ENCODE measurements at places on chromosomes 6 and 20. TPM values are rescaled to one million over a fixed set of nuclear protein-coding genes. Genes with fewer than 3 reads are reported as not detected.

Gene GRM1
- total RNA-seq, result not detected

Gene C20orf202
- not detected for total RNA-seq

Gene CEP43
- total RNA-seq, result 8.5 TPM

Gene SEMG1
- not detected for total RNA-seq

Gene MACROD2
- total RNA-seq, result 4.2 TPM

Gene ENPP1
- 40.5 TPM for total RNA-seq

Gene MEI4
- total RNA-seq, result not detected

Gene LPIN3
- total RNA-seq, result 28.7 TPM

Gene MOG
- total RNA-seq, result not detected

Gene C6orf15
- total RNA-seq, result not detected

Gene GPX5
- total RNA-seq, result not detected

DNA sequence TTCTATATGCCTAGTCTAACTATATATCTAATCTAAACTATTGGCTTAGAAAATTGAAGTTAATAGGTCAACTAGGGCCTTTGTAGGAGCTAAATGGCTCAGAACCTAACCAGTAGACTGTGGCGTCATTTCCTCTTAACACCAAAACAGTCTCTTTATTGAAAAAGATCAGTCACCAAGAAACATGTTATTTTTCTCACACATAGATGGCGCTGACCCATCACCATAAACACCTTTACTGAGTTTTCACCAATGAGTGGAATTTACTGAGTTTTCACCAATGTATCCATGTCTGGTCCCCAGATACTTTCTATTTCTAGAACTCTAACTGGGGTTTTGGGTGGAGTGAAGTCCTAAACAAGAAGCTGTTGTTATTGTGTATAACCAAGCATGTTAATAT, 636.0 kb downstream of the BCKDHB start:
- no peak for DNase-seq
- no peak overlapping the region for H3K4me3 ChIP-seq
- no peak overlapping the region for H3K27ac ChIP-seq
- no peaks in the 10 kb centered on the region for H3K4me1 ChIP-seq
- no peaks in the 10 kb centered on the region for H3K36me3 ChIP-seq
- H3K27me3 ChIP-seq, result no peaks in the 10 kb centered on the region

DNA sequence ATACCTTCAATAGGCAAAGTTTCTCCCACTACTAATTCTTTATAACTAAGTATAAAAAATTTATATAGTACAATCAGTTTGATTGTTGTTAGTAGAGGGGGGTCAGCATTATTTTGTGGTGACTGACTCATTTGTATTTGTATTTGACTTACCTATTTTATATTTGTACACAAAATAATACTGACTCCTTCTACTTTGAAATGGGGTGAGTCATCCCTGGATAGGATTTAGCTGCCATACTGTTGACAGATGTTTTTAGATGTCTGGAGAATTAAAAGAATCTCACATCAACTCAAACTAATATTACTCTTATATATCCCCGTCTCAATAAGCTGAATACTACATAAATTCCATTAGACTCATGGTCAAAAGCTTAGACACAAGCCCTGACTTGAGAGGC, 114.9 kb downstream of the FRK start:
- no peaks in the 10 kb centered on the region for H3K4me1 ChIP-seq
- no peak for DNase-seq
- H3K4me3 ChIP-seq, result no peak overlapping the region

DNA sequence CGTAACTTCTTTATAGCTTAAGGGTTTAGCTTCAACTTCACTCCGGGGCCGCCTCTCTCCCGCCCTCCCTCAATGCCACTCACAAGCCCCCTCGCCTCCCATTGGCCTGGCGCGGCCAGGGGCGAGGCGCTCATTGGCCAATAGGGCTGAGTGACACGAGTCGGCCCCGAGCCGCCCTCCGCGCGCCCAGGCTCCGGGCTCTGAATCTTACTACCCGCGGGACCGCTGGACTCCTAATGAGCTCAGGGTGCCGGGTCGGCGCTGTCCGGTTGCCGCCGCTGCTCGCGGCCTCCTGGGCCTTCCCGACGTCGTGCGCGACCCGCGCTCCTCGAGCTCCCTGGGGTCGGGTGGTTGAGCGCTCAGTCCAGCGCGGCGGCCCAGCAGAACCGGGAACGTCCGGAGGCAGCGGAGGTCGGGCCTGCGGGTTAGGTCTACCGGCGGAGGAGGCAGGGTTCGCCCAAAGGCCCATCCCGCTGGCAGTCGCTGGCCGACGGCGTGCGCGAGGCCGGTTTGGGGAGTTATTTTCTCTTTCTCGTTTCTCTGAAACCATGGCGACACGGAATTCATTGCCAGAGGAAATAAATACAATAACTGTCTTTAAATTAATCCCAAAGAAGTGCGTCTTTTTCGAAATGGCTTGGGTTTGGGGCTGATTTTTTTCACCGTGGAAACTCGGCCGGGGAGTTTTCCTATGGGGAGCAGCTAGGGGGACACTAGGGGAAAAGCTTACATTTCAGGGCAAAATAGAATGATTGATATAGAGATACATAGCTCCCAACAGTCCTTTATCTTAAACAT, at the start of gene SIM1:
SIM1 (minus strand) TSS at position 19 of the 798 bp plus-strand sequence. CDS start 1,453 bp downstream, outside the sequence.
- no peak for DNase-seq
- no peak within 1 kb of the TSS for H3K27ac ChIP-seq
- H3K27me3 ChIP-seq, result peaks cover 72% of the 10 kb centered on the region

- H3K4me3 ChIP-seq, result no peak overlapping the region
- H3K36me3 ChIP-seq, result no peaks in the 10 kb centered on the region
- H3K27me3 ChIP-seq, result no peaks in the 10 kb centered on the region
- no peaks in the 10 kb centered on the region for H3K4me1 ChIP-seq
Measured at GRCh38 chr20:9400171-9401025, 114.0 kb upstream of the LAMP5 start.

GRCh38 chr6:126504792-126505191, 164.9 kb downstream of the CENPW start:
- H3K27ac ChIP-seq, result no peak overlapping the region
- H3K27me3 ChIP-seq, result no peaks in the 10 kb centered on the region
- H3K4me3 ChIP-seq, result no peak overlapping the region
- no peaks in the 10 kb centered on the region for H3K36me3 ChIP-seq
- no peak for DNase-seq
- H3K4me1 ChIP-seq, result no peaks in the 10 kb centered on the region

GRCh38 chr6:75852721-75853120, 103.7 kb downstream of the MYO6 start:
- H3K27ac ChIP-seq, result no peak overlapping the region
- no peaks in the 10 kb centered on the region for H3K27me3 ChIP-seq
- no peaks in the 10 kb centered on the region for H3K36me3 ChIP-seq
- peaks cover 7% of the 10 kb centered on the region for H3K4me1 ChIP-seq
- H3K4me3 ChIP-seq, result no peak overlapping the region
- DNase-seq, result no peak

GRCh38 chr6:116330511-116330910, 40.2 kb upstream of the DSE start:
- no peaks in the 10 kb centered on the region for H3K36me3 ChIP-seq
- no peak for DNase-seq
- no peak overlapping the region for H3K27ac ChIP-seq
- H3K4me1 ChIP-seq, result peaks cover 9% of the 10 kb centered on the region

GRCh38 chr6:9103876-9104521, 668.7 kb upstream of the SLC35B3 start:
- H3K27me3 ChIP-seq, result no peaks in the 10 kb centered on the region
- H3K4me1 ChIP-seq, result no peaks in the 10 kb centered on the region
- H3K4me3 ChIP-seq, result no peak overlapping the region
- DNase-seq, result no peak

- no peaks in the 10 kb centered on the region for H3K36me3 ChIP-seq
- H3K27me3 ChIP-seq, result no peaks in the 10 kb centered on the region
- DNase-seq, result no peak
- peaks cover 20% of the 10 kb centered on the region for H3K4me1 ChIP-seq
- H3K27ac ChIP-seq, result no peak overlapping the region
- no peak overlapping the region for H3K4me3 ChIP-seq
Measured at GRCh38 chr6:143596866-143597265, 80.9 kb upstream of the PHACTR2 start.

GRCh38 chr6:48178700-48179099, 67.7 kb upstream of the PTCHD4 start:
- H3K36me3 ChIP-seq, result no peaks in the 10 kb centered on the region
- DNase-seq, result no peak
- H3K27ac ChIP-seq, result no peak overlapping the region
- H3K4me1 ChIP-seq, result no peaks in the 10 kb centered on the region
- no peak overlapping the region for H3K4me3 ChIP-seq

GRCh38 chr6:52337633-52338290, 24.2 kb upstream of the PAQR8 start:
- no peak overlapping the region for H3K4me3 ChIP-seq
- no peaks in the 10 kb centered on the region for H3K27me3 ChIP-seq
- no peaks in the 10 kb centered on the region for H3K4me1 ChIP-seq
- H3K36me3 ChIP-seq, result no peaks in the 10 kb centered on the region
- no peak for DNase-seq

DNA sequence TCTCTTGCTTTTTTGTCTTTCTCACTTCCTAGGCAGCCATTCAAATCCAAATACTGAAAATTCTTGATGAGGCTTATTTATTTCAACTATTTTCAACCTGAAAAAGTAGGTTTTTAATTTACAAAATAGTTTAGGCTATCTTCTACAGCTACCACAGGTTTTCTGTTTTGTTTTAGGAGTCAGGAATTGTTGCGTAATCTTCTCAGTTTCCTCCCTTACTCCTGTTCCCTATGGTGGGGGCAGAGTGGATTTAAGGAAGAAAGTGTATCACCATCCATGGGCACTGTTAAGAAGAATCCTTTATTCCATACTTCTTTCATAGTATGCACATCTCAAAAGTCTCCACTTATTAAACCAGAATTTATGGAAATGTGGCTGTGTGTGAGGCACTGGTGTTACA, 182.4 kb downstream of the KHDC1L start:
- no peaks in the 10 kb centered on the region for H3K27me3 ChIP-seq
- peaks cover 9% of the 10 kb centered on the region for H3K4me1 ChIP-seq
- H3K36me3 ChIP-seq, result no peaks in the 10 kb centered on the region

DNA sequence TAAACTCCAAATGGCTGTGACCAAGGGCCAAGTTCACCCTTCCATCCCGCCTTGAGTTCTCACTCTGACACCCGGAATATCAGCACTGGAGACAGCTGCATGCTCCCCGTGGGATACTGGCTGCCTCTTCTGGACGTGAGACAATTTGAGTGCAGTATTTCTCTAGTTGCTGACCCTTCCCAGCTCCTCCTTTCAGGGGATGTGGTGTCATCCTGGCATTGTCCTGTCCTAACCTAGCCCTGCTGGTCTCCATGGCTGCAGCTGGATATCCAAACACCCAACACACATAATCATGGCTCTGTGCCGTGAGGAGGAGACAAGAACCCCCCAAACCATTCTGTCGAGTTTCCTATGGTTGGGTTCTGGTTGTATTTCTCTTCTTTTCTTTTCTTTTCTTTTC, 82.6 kb downstream of the PAX1 start:
- H3K4me3 ChIP-seq, result no peak overlapping the region
- H3K27ac ChIP-seq, result no peak overlapping the region
- no peaks in the 10 kb centered on the region for H3K4me1 ChIP-seq

GRCh38 chr20:4322499-4322898, 307.1 kb upstream of the RNF24 start:
- no peak for DNase-seq
- no peaks in the 10 kb centered on the region for H3K36me3 ChIP-seq
- H3K4me3 ChIP-seq, result no peak overlapping the region

- H3K4me1 ChIP-seq, result no peaks in the 10 kb centered on the region
- H3K27me3 ChIP-seq, result no peaks in the 10 kb centered on the region
- no peak overlapping the region for H3K4me3 ChIP-seq
- H3K27ac ChIP-seq, result no peak overlapping the region
Measured at GRCh38 chr6:107185391-107185970, 70.2 kb upstream of the BEND3 start.

GRCh38 chr6:34793877-34794276, 2.0 kb downstream of the BLTP3A start:
- peaks cover 13% of the 10 kb centered on the region for H3K4me1 ChIP-seq
- no peak overlapping the region for H3K27ac ChIP-seq
- no peaks in the 10 kb centered on the region for H3K36me3 ChIP-seq
- no peaks in the 10 kb centered on the region for H3K27me3 ChIP-seq

DNA sequence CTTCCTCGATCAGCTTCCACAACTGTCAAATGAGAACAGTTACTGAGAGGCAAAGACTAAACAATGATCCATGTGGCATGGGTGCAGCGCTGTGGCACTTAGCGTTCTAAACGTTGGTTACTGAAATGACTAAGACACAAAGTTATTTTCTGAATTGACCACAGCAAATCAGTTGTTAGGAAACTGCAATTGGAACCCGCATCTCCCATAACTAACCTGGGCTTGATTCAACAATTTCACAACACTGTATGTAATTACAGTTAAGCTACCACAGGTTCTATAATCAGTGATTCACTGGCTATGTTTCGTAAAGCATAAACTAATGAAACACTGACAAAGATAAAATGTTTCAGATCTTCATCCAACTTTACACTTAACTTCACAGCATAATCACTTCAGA, 12.5 kb downstream of the WDR27 start:
- H3K4me1 ChIP-seq, result no peaks in the 10 kb centered on the region
- H3K36me3 ChIP-seq, result peaks cover 6% of the 10 kb centered on the region
- H3K27me3 ChIP-seq, result no peaks in the 10 kb centered on the region
- no peak overlapping the region for H3K27ac ChIP-seq
- H3K4me3 ChIP-seq, result no peak overlapping the region

- no peaks in the 10 kb centered on the region for H3K27me3 ChIP-seq
- no peak overlapping the region for H3K27ac ChIP-seq
- DNase-seq, result no peak
- H3K36me3 ChIP-seq, result no peaks in the 10 kb centered on the region
Measured at GRCh38 chr6:155352811-155353210, 38.5 kb upstream of the TFB1M start.

DNA sequence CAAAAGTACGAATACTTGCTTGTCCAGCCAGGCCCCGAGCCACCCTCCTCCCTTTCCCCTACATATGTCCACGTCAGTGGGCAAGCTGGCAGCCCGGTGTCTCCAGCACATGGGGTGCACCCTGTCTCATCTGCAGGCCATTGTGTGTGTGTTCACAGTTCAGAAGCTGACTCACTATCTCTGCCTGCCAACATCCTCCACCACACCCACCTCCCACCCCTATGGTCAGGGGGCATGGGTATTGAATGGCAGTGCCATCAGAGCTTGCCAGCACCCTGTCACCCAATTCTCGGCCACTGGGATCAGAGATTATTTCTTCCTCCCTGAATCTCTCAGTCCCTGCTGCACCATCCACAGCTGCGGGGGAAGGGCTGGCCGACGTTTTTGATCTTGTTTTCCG, 195.7 kb downstream of the FARS2 start:
- H3K27ac ChIP-seq, result no peak overlapping the region
- H3K27me3 ChIP-seq, result no peaks in the 10 kb centered on the region
- DNase-seq, result no peak
- no peaks in the 10 kb centered on the region for H3K4me1 ChIP-seq
- no peak overlapping the region for H3K4me3 ChIP-seq
